Activated CD4-positive, alpha-beta T cell treated with anti-CD3 and anti-CD28 coated beads, Interleukin-2, amount 50 U/mL, for 4 hours (primary cell): ENCODE measurements at places on chromosomes 1 and 21.

DNA sequence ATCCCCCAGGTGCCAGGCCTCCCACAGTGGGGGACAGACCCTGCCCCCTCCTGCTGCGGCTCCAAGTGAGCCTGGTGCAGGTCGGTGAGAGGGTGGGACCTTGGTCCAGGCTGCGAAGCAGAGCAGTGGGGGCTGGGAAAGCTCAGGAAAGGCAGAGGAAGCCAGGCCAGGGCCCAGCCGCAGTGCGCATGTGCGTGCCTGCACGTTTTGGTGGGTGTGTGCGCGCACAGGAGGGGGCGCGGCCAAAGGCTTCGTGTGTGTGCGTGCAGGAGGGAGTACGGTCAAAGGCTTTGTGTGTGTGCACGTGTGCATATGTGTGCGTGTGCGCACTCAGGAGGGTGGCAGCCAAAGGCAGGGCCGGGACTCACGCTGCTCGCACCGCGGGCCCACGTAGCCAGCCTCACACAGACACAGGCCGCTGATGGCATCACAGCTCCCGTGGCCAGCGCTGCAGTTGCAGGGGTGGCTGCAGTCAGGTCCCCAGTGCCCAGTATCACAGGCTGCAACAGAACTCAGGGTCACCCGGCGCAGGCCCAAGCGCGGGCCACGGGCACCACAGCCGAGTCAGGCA is 45.9 kb downstream of the ARHGEF16 start:
- no peak for DNase-seq

- no peak for DNase-seq
Measured at GRCh38 chr1:219144658-219145315, 28.9 kb upstream of the LYPLAL1 start.

DNA sequence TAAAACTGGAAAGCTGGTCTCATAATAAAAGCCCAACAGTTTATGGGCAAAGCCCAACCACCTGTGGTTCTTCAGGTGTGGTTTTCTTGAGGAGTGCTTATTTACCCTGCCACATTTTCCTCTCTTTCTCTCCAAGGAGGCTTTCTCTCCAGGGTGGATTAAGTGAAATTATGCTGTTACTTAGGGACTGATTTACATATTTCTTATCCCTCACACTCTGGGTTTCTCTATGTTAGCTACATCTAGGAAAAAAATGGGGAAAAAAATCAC is 4.8 kb downstream of the TBX19 start:
- DNase-seq = no peak

DNA sequence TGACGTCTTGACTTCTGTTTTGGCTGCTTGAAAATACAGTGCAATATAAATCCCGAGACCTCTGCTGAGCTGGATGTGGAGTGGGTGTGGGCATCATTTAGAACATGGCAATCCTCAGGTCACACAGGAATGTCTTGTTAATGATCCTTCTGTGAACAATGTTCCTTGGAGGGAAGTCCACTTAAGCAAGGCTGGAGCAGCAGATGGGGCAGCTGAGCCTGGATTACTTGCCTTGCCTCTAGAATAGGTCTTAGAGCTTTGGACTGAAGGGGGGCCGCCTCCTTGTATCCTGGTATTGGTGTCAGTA is 926 bp upstream of the SCMH1 start:
- no peak for DNase-seq

DNA sequence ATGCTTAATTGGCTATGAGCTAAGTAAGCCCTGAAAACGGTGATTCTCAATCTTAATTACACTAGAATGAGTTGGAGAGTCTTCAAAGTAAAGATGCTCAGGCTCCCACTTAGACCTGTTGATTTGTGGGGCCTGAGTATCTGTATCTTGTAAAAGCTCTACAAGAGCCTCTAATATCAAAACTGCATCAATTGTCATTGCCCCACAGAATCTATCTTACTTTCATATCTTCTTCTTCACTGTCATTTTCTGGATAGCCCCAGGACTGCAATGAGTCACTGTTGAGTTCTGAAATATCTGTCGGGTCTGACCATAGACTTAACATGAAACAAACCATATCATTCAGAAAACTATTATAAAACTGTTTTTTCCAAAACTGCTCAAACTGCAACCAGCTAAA is 102.8 kb upstream of the SERTAD4 start:
- no peak for DNase-seq

DNA sequence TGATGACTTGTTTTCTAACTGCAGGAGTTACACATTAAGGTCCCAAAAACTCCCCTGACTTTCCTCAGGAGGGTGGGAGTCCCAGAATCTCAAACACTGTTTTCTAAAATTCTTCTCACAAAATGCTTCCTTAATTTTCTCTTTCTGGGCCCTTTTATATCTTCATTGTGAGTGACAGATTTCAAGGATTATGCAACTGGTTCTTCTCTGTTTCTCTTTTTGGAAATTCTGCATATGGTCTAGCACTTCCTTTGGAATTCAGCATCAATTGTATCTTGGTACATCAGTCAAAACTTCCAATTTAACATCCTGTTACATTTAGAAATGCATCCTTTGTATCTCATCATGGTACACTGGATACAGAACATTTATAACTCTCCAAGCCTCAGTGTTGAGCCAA is 59.7 kb downstream of the LMO4 start:
- DNase-seq = no peak

- no peak for DNase-seq
Measured at GRCh38 chr1:224235813-224236493, 52.9 kb downstream of the DEGS1 start.

DNA sequence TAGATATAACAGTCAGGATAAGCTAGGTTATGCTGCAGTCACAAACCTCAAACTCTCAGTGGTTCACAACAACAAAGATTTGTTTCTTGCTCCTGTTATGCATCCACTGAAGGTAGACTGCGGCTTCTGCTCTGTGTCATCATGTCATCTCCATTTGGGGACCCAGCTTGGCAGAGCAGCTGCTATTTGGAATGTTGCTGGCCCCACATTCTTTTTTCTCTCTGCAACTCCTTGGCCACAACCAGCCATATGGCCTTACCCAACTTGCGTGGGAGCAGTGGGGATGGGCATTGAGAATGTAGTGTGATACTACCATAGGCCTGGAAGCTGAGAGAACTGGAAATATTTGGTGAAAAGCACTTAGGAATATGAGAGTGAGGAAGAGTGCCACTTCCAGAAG is 26.4 kb downstream of the AGO4 start:
- DNase-seq = no peak

DNA sequence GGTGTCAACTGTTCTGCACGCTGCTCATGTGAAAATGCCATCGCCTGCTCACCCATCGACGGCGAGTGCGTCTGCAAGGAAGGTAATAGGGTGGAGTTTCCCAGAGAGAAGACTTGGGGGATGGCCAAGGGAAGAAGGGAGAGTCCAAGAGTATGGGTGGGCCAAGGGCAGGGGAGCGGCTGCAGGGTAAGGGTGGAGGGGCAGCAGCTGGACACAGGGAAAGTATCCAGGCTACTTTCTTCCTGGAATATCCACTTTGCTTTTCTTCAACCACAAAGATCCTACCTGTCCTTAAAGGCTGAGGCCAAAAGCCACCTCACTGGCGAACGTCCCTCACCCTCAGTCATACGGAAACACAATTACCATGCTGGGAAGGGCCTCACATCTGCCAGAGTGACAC is 11.5 kb upstream of the LRRC71 start:
- DNase-seq = no peak

DNA sequence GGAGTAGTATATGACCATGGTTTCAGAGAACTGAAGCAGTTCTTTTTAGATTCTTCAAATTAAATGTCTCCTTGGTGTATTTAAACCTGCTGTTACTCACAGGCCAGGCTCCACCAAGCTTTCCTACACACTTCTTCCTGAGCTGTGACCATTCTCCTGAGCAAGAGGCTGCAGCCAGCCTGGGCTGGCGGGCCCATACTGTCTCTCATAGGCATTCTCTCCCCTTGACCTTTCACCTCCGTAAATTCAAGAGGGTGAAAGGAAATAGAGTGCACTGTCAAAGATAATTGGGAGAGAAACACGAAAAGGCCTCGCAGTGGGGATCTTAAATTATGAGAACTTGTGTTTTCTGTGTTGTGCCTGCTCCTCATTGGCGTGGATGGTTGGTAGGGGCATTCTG is 2.3 kb downstream of the ARF1 start:
- DNase-seq = no peak

DNA sequence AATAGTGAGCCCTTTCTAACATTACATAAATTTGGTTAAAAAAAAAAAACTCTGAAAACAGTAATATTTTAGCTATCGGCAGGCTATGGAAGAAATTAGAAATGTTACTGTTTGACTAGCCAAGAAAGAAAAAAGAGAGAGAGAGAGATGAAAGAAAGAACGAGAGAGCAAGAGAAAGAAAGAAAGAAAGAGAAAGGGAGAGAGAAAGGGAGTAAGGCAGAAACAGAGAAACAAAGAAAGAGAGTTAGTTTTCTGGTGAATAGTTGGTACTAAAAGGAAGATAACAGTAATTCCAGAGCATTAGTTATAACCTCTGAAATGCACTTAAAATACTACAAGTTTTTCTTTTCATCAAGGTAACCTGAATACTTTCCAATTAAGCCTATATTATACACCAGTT is 160.3 kb upstream of the HP1BP3 start:
- no peak for DNase-seq

DNA sequence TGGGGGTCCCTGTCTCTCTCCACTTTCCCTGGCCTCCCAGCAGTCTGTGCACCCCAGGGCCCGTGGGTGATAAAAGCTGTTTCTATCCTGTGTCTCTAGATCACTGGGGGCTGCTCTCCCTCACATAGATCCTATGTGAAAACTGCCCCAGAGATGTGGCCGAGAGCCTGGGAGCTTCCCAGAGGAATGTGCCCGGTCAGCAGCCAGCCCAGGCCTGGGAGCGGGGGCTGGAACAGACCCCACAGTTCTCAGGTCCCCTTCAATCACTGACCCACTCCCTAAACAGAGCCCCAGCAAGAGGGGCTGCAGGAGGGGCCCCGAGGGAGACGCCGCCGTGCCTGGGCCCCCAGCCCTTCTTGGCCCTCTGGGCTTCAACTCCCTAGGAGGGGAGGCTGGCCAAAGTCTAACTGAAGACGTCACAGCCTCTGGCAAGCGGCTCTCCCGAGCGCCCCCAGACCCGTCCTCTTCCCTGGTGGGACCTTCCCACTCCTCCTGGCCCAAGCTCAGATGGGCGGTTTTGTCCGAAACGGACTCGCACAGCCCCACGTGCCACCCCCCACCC is 403 bp downstream of the MXRA8 start:
- no peak for DNase-seq

- no peak for DNase-seq
Measured at GRCh38 chr1:182666706-182667105, 17.7 kb downstream of the RGS8 start.

GRCh38 chr1:55860798-55861519 is 645.8 kb upstream of the USP24 start:
- no peak for DNase-seq

GRCh38 chr1:236353813-236354212 is 40.3 kb upstream of the EDARADD start:
- DNase-seq = no peak

DNA sequence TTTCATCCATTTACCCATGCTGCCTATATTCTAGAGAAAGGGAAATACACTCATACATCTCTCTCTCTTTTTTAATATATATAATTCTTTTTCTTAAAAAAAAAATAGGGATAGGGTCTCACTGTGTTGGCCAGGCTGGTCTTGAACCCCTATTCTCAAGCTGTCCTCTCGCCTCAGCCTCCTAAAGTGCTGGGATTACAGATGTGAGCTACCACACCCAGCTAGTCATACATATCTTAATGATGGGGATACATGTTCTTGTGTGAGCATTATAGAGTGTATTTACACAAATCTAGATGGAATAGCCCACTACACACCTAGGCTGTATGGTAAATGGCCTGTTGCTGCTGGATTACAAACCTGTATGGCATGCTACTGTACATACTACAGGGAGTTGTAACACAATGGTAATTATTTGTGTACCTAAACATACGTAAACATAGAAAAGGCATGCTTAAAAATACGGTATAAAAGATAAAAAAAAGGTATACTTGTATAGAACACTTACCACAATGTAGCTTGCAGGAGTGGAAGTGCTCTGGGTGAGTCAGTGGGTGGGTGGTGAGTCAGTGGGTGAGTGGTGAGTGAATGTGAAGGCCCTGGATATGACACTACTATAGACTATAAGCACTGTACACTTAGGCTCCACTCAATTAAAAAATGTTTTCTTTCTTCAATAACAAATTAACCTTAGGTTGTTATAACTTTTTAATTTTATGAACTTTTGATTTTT is 72.9 kb downstream of the IVNS1ABP start:
- DNase-seq = peak; percentile 47

DNA sequence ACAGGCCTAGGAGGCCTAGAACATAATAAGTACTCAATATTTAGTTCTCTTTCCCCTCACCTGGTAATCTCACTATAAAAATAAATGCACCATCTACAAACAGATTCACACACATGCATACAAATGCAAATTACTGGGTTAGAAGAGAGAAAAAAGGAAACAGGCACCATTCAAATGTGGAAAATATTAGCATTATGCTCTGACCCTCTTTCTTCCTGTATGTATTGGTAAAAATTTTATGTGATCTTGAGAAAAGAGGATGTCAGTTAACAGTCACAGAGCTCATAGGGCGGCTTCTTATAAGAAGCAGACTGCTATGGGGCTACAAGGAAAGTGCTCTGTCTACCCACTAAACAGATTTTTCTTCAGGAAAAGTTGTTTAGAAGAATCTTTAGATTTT is 565.4 kb downstream of the LMO4 start:
- DNase-seq = no peak

DNA sequence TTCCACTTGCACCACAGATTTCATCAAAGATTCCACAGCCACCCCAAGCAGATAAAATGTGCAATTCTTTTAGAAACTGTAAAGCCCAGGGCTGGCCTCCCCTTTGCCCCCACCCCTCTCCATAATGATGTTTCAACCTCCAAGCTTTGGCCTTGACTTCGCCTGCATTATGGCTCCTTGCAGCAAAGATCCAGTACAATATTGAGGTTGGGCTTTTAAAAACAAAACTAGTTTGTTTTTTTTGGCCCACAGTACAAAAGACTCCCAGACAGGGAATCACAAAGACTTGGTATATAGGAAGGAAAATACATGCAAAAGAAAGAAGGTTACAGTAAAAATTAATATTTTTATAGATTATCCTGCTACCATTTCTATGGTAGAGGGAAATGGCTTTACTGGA is 356.5 kb upstream of the PTBP2 start:
- DNase-seq = no peak

- DNase-seq = no peak
Measured at GRCh38 chr1:168410464-168410863, 129.8 kb downstream of the TBX19 start.

DNA sequence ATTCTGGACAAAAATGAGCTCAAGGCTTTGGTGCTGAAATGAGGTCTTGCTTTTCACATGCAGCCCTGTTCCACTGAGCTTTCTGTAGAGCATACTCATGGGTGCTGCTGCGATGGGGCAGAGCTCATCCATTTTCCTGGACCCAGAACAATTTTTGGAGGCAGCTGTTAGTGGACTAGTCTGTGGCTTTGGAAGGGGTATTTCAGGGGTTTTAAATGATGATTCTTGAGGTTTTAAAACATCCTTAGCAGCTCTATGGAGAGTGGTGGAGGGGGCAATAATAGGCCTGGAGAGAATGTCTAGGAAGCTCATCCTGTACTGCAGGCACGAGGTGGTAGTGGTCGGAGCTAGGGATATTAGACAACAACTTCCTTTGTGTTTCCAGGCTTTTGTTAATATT is 16.5 kb downstream of the NOS1AP start:
- no peak for DNase-seq

- DNase-seq = no peak
Measured at GRCh38 chr1:1058088-1058905, 15.8 kb downstream of the RNF223 start.

- no peak for DNase-seq
Measured at GRCh38 chr1:156664046-156664766, 13.0 kb downstream of the NES start.

GRCh38 chr1:228082918-228083870 is 686 bp downstream of the ARF1 start:
- DNase-seq = no peak
